ENCODE measurements at places on chromosomes 6 and 20.

DNA sequence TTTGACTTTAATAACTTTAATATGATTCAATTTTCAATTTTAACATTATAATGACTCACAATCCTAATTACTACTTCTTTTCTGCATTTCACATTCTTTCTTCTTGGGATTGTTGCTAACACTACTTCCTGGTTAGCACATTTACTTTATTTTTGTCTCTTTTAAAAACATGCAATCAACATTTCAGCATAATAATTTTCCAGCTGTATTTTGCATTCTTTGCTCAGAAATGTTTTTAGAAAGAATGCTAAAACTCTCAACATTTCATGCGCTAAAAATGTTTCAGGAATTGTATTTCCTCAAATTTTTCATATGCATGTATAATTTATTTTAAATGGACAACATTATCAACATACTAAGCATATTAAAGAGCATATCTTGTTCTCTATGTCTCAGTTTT lies 1302.1 kb upstream of the GJE1 start:
- no peak for DNase-seq

DNA sequence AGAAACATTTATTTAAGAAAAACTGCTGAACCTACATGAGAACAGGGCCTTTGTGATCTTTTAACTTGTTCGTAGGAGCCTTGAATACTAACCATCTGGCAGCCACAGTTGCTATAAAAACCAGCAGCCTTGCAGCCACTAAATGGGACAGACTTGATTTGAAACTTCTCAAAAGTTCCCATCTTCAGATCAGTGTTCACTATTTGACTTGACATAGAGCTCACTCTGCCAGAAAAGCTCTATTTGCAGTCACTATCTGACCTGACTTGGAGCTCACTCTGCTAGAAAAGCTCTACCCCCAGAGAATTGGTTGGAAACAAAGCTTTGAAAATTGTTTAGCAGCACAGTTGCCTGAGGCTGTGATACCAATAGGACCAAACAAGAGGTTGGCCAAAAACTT lies 119.3 kb upstream of the F13A1 start:
- DNase-seq = no peak

GRCh38 chr6:42978487-42978838 lies 518 bp downstream of the PEX6 start:
- DNase-seq = peak; percentile 2

- DNase-seq = no peak
Observed at GRCh38 chr6:163947276-163947675, 532.8 kb downstream of the QKI start.

GRCh38 chr6:161439093-161439492 lies 165.2 kb upstream of the AGPAT4 start:
- no peak for DNase-seq

GRCh38 chr6:7615611-7616383 lies 25.8 kb downstream of the SNRNP48 start:
- DNase-seq = peak; percentile 49

DNA sequence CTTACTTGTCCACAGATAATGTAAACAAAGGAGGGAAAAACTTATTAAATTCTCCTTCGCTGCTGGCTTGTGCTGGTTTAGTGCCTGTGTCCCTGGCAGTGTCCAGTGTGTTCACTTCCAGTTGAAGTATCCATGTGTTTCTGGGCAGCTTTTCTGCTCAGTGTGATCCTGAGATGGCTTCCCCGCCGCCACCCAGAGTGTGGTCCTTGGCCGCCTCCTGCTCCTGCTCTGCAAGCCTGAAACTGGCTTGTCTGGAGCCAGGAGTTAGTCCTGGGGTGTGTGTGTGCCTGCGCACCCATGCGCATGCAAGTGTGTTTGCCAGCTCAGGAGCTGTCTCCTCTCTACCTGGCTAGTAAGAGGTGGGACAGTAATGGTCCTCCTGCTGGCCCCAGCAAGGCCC lies 7.2 kb downstream of the BTBD3 start:
- DNase-seq = no peak

DNA sequence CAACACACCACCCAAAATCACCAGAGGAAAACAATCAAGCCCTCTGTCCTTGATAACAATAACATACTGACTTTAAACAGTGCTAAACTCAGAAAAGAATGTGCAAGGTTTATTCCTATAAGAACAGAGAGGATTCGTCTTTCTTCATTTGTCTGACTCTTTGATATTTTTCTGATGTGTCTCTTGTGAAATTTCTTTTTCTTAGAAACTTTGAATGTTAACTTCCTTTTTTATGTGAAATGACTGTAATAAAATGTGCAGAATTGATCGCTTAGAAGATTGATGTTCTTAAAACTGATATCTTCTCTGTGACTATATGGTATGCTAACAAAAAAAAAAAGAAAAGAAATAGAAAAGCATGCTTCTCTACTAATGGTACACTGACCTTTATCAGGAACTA lies 947.4 kb upstream of the CITED2 start:
- DNase-seq = no peak

GRCh38 chr6:165218829-165219228 lies 90.6 kb downstream of the C6orf118 start:
- DNase-seq = no peak

- no peak for DNase-seq
Observed at GRCh38 chr6:12343122-12343439, 52.9 kb downstream of the EDN1 start.

DNA sequence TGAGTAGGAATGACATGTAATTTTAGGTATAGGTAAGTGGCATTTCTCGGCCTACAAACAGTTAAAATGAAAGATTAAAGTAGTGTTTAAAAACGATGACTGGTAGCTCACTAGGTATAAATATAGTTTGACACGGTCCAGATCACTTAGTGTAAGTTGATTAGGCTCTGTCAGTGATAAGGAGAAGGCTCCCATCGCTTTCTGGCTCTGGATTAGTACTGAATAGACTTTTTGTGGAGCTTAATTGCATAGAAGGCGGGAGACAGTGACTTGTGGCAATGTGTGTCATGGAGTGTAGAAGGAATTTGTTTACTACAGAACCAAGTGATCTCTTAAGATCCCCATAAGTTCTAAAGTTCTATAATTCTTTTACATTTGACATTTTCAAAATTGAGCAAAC lies 6.7 kb downstream of the PYGB start:
- DNase-seq = no peak

- DNase-seq = peak; percentile 5
Observed at GRCh38 chr20:23086931-23087411, 847 bp upstream of the CD93 start.

DNA sequence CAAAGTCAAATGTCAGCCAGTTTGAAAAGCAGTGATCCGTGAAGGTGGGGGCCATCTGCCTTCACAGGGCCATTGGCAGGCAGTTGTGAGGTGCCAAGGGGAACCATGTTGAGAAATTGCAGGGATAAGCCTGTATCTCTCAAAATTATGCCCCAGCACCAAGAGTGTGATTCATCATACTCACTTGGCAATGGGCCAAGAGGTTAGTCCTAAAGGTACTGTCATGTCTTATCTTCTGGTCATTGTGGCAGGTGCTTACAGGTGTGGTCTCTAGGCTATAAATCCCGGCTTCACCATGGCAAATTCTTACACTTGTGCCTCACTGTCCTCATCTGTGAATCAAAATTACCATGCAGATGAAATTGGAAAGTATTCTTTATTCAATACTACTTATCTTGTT lies 150.7 kb upstream of the LAMP5 start:
- DNase-seq = no peak

GRCh38 chr6:140018588-140018987 lies 644.1 kb upstream of the CITED2 start:
- DNase-seq = no peak

DNA sequence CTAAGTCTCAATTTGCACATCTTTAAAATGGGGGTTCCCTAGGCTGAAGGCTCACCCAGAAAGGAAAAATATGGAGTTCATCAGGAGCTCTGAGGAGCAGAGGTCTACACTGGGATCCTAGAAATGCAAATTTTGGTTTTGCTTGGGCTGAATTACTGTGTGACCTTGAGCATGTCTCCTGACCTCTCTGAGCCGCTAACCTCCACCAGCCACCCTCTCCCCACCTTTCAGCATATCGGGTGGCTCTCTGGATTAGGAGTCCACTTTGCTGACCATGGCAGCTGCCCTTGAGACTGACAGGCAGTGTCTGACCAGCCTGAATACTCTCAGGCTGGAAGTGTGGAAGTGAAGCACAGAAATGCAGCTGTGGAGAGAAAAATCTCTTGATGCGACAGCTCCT lies 165.9 kb upstream of the LRFN2 start:
- no peak for DNase-seq

DNA sequence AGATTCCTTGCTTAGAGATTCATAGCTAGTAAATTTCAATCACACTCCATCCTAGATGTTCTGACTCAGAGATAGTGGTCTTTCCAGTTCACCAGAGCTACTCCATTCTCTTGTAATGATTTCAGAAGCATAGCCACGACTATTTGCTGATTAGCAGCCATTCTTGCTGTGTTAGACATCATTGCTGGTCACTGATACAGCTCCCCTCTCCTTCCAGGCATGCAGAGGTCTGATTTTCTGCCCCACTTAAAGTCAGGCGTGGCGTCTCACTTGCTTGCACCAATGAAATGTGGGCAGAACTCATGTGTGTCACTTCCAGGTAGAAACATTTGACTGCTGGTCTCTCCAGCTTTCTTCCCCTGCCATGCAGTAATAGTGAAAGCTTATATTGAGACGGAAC lies 168.9 kb upstream of the JARID2 start:
- DNase-seq = no peak

DNA sequence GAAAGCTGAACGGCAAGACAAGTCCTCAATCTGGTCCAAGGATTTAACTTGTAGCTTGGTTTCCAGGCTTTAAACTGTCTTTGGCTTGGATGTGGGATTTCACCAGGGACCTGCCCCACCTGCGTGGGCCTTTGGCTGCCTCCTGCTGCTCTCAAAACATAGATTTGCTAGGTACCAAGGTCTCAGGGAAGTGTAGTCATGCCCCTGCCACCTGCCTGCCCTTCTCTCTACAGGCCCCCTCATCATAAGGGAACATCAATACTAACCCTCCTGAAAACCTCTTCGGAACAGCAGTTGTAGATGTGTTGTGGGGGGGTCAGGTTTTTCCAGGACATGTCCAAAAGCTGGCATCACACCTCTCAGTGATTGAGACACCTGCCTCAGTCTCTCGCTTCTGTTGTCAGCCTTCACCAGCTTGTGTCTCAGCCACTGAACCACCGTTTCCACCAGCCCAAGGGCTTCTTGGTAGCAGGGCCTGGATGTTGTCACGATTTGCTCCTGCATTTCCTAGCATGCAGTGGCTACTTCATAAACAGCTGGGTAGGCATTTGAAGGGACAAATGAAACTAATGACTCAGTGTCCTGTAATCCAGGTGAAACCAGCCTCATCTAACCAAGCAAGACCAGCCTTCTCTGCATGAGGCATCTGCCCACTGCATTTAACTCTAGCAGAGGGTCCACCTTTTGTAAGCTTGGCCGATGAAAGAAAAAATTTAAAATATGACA lies 141.6 kb upstream of the THBS2 start:
- no peak for DNase-seq

DNA sequence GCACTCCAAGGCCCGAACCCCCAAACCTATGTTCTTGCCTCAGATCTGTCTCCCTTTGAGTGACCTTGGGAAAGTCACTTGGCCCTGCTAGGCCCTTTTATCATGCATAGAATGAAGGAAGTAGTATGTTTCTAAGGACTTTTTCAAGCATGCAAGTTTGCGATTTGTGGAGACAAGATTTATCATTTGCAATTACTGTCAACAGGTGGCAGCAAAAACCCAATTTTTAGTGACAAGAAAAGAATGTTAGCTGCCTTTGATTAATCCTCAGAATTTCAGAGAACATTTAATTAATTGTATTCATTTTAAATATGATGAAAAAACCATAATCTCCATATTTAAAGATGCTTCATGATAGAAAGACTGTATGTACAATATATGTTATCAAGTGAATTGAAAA lies 28.3 kb upstream of the PREP start:
- DNase-seq = peak; percentile 60

GRCh38 chr6:118683881-118684872 lies 32.8 kb upstream of the CEP85L start:
- DNase-seq = no peak

GRCh38 chr20:8271727-8272126 lies 139.7 kb downstream of the PLCB1 start:
- no peak for DNase-seq

DNA sequence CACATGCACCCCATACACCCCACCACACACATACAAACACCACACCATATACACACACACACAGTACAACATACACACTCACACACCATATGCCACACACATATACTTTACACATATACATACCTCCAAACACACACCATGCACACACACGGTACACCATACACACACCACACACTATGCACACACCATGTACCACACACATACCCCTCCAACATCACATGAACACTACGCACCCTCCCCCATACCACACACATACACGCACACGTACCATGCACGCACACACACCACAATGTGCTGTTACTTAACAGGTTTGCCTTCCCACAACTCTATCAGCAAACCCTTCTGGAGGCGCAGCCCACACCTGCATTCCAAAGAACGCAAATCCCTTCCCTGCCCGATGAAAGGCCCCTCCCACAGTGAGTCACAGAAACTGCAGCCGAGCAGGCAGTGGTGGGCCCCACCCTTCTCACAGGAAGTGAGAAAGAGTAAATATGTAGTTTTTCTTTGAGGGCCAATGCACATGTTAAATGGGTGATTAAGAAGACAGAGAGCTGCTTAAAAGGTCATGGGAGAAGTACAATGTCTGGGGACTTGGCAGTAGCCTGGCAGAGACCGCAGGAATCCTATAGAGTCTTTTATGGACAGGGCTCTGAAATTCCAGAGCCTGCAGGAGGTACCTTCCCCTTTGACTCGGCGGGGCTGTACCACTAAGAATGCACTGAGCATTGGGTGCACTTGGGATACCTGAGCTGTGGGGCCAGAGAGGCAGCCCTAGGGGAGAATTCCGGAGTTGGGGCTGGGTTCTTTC lies 34.1 kb upstream of the EZR start:
- DNase-seq = peak; percentile 93
